GM23338 (cell line): ENCODE measurements at places on chromosomes 6 and 20.
A peak's percentile ranks its signal among the peaks of the same experiment; 100 is the strongest.

GRCh38 chr20:10752206-10752605 is 78.4 kb upstream of the JAG1 start:
- no peak for DNase-seq

DNA sequence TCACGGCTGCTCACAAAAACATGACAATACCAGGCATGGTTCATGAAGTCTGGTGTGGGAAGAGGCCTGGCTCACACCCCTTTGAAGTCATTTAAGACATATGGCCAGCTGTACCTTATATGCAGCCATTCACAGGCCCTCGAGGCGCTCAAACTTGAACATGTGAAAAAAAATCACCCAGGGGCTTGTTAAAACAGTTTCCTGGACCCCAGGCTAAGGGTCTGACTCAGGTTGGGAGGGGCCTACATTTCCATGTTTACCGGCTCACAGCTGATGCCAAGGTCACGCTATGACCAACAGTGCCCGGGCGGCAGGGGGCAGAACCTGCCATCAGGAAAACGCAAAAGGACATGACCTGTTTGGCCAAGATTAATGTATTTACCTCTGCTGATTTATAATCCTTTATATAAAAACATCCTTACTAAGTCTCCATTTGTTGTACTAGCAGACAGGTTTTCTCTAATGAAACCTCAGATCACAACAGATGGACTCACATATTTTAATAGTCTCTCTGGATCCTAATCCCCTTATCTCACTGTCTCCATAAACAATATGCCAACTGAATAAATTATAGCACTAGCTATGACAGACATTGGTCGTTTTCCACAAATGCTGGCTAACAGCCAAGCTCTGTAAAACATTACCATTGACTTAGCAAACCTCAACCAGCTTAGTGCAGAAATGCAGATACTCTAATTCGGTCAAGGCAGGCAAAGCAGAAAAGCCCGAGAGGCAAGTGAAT is 19.9 kb downstream of the EZR start:
- no peak for DNase-seq

DNA sequence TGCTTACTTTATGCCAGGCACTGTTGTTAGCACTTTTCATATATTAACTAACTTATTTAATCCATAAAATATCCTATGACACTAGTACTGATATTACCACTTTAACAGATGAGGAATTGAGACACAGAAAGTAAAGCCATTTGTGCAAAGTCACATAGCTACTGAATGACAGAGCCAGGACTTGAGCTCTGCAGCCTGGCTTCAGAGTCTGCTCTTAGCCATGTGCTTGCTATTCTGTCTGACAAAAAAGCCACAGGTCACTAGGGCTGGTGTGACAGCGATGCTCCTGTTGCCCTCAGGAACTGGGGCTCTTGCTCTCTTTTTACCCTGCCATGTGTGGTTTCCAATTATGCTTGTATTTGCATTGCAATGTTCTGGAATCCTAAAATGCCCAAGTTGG is 44.7 kb upstream of the RNF8 start:
- DNase-seq, result no peak

DNA sequence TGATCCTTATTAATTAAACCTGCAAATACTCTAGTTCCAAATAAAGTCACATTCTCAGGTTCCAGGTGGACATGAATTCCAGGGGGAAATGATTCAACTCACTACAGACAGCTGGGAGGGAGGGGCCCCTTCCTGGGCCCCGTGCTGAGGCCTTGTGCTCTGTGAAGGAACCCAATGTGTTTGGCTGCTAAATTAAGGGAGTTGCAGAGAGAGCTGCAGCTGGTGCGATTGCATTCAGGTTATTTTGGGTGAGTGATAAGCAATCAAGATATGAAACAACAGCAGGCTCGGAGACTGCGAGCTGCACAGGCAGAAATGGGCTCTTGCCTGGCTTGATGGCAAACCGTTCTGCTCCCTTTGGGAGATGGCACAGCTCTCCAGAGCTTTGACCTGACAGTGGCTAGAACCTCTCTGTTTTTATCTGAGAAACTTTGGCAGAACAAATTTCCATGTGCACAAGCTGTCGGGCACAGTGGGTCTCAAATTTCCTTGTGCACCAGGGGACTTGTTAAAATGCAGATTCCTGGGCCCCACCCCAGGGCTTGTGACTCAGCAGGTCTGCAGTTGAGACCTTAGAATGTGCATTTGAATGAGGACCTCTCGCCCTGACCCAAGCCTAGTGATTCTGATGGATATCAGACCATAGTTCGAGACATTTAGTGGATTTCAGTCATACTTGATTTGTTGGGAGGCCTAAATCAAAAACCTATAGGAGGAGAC is 9.8 kb downstream of the MAPK13 start:
- DNase-seq, result peak; percentile 22

DNA sequence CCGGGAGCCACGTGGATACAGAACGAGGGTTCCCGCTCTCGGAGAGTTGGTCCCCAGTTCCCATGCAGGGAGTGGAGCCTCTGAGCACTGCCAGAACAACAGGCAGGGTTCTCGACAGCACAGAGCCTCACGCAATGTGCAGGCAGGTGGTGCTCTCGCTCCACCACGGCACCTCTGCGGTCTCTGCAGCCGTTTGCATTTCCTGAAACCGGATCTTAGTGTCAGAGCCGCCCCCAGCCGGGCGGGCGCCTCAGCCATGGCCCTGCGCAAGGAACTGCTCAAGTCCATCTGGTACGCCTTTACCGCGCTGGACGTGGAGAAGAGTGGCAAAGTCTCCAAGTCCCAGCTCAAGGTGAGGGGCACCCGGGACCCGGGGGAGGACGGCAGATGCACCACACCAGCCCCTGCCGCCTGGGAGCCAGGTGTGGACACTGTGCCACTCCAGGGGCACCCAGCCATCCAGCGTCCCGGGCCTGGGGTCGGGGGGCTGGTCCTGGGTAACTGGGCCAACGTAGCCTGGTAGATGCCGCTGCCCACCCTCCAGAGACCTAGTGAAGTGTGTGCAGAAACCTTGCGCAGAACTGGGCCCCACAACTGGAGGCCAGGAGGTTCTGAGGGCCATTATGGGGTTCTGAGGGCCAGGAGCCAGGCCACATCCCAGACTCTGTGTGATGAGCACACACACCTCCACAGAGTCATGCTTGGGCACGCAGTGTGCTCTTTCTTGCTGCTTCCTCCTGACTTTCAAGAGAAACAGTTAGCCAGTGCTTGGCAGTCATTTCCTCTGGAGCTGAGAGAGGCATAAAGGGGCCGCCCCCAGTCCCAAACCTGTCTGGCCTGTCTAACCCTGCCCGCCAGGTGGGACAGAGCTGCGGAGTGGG is at the start of gene DEF6:
TSS of gene DEF6 (plus strand) at position 218 of the 881 bp plus-strand sequence. CDS start at position 257, 39 bp downstream.
- peak; percentile 94 for DNase-seq

GRCh38 chr6:8041913-8042583 is 22.1 kb downstream of the BLOC1S5 start:
- DNase-seq, result no peak

DNA sequence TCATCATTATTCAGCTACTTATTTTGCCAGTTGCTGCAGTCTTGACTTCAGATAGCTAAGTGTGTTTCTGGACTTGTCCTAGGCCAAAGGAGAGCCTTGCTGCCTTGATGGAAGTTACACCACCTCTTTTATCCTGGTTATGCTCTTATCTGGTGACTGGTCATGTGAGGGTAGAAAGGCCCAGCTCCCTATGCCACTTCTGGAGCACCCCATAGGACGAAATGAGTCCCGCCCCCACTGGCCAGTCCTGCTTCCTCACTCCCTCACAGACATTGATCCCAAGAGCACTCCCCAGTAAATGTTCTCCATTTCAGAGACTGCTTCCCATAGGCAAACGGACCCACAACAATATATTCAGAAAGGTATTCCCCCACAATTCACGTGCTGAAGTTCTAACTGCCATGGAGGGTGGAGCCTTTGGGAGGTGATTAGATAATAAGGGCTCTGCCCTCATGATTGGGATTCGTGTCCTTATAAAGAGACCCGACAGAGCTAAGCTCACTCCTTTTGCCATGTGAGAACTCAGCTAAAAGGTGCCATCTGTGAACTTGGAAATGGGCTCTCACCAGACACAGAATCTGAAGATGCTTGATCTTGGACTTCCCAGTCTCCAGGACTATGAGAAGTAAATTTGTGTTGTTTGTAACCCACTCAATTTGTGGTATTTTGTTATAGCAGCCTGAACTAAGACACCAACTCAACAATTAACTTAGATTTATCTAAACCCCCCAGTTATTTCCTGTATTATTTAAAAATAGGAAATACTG is 21.5 kb upstream of the ELOVL2 start:
- peak; percentile 26 for DNase-seq

- DNase-seq, result no peak
Measured at GRCh38 chr6:2033544-2033943, 211.9 kb downstream of the GMDS start.

DNA sequence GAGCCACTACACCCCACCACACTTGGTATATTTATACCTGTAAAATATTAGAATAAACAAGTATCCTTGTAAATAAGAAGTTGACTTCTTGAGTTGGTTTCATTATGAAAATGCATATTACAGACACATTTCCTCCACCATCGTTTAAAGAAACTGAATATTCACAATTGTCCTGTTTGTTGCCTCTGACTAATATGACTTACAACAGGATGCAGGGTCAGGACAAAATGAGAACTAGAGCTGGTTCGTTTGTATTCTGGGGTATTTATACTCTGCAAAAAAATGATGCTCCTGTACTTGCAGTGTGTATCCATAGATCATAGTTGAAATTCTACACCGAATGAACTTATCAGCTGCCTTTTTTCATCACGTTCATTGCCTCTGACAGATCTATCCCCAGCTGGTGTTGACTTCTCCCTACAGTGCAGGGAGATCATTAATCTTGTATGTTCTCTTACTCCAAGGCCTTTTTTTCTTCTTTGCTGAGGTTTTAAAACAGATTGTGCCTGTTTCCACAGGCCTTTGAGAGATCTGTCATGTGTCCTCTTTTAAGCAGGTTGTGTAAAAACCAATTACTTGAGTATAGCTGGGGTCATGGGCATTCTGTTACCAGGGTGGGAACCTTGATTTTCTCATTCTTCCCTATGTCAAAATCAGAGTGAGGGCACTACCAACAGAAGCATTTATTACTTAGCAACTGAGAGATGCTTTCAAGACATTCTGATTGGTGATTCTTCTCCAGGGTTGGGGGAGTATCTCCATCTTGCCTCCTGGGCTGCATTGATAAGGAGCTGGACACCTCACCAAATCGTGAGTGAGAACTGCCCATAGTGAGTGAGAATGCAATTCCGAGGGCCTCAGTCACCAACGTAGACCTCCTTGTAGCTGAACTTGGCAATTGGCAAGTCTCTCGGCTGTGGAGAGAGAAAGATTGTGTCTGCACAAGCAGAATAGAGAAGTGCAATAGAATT is 78.8 kb upstream of the CD83 start:
- DNase-seq, result no peak

DNA sequence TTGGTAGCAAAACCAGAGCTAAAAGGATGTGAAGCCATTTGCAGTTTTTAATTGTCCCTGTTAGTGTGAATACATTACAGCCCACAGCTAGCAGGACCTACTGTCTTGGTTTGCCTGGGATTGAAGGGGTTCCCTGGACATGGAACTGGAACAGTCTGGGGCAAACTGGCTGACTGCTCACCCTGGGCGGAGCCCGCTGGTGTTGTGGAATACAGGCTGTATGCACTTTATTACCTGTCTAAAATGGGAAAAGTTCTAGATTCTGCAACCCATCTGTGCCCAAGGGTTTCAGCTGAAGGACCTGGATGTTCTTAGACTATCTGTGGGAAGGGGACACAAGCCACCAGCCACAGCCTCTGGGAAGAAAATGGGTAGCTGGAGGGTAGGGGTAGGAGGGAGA is 12.2 kb upstream of the CDKN1A start:
- DNase-seq, result no peak

GRCh38 chr20:38303908-38304379 is at the start of gene BPI:
Gene BPI, plus strand, starts transcription at chr20:38304156. Its CDS starts 68 bp downstream, at chr20:38304224.
- no peak for DNase-seq

DNA sequence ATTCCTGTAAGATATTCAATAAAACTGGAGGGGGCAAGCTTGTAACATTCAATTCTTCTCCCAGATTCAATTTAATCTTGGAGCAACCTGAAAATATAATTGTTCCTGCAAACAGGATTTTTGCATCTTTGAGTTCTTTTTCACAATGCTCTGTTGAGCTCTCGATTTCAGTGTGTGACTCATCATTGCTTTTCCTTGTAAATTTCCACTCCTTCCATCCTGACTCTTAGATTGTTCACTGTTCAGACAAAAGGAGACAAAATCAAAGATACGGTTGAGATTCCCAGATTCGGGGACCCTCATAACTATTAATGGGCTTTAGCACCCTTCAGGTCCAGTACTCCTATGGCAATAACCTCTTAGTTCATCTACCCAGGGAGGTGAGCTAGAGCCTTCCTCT is 571.9 kb upstream of the CHD6 start:
- DNase-seq, result no peak

DNA sequence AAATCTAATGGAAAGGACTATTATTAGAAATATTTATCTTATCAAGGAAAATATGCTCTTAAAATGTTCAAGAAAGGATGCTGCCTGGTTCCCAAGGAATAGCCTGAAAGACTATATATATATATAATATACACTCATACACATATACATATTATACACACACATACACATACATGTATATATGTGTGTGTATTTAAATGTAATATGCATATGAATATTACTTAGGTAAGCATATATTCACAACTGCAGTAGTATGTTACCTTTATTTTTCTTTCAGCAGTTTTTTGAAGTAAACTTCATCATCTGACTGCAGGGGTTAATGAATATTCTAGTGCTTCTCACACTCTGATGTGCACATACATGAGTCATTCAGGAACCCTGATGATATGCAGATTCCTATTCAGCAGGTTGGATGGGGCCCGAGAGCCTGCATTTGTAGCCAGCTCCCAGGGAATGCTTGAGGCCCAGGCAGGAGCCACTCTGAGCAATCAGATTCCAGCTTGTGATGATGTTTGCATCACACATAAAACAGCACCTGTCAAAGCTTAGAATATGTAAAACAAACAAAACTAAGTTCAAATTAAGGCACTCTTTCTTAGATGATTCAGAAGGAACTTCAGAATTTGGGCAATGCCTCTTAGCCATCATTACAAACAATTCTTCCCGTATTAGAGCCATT is 16.1 kb downstream of the MYLK4 start:
- peak; percentile 59 for DNase-seq

GRCh38 chr6:30752157-30752927 is 8.0 kb upstream of the IER3 start:
- DNase-seq, result no peak

DNA sequence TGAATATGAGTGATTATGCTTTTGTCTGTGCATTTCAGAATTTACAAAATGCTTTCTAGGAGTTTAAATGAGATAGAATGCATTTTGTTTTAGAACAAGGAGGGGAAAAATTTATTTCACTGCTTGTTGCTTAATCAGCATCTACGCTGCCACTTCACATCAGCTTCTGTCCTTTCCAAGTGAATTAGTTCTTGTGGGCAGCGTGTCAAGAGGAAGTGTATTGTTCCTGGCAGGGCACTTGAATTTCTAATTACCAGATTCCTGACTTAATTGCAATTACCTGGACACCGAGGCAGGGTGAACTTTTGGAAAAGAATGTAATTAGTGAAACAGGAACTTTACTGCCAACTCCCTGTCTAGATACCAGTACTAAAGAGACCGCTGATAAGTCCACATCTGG is 263.5 kb downstream of the TMEM242 start:
- no peak for DNase-seq
